Stimulated activated CD4-positive, alpha-beta T cell treated with anti-CD3 and anti-CD28 coated beads, Interleukin-4, amount 100 ng/mL, for 4 hours (primary cell): ENCODE measurements at places on chromosomes 7 and 10.

DNA sequence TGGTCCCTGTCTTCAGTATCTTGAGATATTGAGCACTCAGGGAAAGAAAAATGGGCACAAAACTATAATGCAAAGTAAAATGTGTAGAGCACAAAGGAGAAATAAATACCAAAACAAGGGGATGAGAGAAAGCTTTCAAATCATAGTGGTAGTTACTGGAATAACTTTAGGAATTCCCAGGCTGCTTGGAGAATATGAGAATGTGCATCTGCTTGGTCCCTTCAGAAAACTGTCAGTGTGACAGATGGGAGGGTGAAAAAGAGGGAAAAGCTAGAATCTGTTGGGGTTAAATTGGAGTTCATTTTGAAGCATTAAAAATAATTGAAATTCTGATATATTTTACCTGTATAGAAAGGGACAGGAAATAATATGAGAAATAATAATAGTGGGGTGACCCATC is 15.3 kb downstream of the ST7 start:
- no peak for DNase-seq

DNA sequence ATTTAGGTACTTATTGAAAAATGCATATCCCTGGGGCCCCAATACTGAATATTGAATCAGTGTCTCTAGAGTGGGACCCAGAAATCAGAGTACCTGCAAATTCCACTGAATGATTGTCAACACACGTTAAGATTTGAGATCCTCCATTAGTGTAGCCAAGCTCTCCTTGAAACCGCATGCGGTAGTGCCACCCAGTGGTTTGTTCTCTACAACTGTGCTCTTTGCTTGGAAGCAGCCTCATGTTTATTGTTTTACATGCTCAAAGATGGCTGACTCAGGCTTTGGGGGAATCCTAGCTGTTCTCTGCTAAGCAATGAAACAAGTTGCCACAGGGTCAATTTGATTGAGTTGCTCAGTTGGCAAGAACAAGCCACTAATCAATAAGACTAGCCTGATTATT is 340.2 kb upstream of the CELF2 start:
- no peak for DNase-seq

DNA sequence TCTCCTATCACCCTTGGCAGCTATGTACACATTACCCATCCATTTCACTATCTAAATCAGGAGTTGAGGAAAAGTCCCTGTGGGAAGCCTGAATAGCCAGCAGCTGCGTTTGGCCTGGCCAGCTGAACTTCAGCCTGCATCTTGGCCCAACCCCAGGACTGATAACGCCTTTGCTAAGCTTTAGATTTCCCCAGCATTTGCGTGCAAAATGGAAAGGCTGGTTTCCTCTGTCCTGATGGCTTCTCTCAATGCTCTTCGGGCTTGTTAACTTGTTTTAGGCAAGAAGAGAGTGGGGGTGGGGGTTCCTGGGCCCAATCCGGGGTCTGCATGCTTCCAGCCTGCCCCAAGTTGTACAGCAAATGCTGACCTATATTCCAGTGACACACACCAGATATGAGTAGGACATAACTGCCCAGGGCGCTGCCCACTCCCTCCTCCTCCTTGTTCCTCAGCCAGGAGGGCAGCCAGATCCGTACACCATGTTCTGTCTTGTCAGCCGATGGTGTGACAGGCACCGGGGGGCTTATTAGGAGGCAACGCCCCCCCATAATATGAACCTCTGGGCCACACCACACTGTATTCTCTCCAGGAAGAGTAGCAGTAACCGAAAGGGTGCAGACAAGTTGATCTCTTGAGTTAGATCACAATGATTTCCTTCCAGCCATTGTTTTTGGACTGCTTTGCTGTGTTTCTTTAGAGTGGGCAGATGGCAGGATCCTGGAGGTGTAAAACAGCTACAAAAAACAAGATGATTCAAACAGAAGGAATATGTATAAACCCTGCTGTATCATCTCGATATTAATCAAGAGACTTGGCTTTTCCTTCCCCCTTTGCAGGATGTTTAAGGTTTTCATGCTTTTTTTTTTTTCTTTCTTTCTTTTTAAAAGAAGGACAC is 339.0 kb downstream of the RNLS start:
- no peak for DNase-seq

DNA sequence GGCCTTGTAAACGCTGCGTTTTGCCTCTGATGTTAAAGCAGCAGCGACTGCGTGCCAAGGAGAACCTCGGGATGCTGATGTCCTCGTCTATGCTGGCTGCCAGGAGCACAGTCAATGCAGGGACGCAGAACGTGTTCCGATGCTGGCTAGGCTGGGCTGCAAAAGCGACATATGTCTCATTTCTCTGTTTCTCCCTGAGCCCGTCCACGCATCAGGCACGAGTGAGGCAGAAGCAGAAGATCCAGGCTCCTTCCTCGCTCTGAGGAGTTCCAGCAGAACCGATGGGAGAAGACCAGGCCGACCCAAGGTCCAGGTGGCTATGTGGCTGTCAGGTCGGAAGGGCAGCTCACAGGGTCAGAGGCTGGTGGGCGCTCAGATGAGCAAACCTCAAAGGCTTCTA is 3.7 kb upstream of the FOXL3 start:
- DNase-seq, result no peak

DNA sequence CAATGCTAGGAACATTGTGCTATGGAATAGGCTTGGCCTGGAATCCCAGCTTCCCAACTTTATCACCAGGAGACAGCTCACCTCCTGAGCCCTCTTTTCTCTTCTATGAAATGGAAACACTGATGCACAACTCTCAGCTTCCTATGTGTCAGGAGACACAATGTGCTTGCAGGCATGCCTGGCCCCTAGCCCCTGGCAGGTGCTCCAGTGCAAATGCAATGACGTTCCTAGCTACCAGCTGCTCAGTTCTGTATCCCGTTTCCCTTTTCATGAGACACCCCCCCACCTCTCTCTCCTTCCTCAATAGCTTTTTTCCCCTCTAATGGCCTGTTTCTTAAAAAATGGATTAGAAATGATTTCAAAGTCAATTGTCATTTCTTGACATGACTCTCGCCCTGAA is 30.7 kb downstream of the HABP2 start:
- no peak for DNase-seq

GRCh38 chr10:79608505-79609375 is 2.0 kb upstream of the SFTPA1 start:
- DNase-seq, result no peak

GRCh38 chr10:63637901-63638327 is 116.7 kb downstream of the REEP3 start:
- DNase-seq, result no peak

DNA sequence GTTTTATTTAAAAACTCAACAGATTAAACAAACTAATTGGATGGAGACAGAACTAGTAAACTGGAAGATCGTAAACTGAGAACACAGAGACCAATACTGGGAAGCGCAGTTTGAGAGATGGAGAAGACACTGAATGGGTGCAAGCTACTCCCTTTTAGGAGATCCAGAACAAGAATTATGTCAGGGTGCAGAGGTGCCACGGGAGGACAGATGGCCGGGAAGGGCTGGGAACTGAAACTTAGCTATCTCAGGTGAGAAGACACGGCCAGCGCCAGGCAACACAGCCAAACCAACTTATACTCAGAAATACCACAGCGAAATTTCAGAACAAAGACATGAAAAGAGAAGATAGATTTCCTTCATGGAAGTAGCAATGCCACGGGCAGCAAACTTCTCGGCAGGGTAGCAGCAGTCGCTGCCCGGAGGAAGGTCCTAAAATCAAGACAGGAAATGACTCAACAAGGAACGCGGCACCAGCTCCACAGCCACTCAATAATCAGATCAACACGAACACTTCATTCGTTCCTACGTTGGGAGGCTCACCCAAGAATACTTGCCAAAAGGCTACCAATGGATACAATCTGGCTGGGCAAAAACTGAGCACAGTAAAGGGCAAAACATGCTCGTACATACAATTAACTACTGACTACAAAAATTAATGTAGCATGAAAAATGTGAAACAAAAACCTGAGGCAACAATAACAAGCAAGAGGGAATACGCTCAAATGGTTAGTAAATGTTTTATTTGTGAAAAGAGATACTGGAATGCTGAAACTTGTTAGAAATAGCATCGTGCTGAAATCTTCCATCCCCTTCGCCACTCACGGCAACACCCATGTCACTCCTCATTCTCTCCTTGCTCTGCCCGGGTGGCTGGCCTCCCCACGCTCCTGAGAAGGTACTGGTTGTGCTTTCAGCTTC is 2.2 kb upstream of the LRRC27 start:
- peak; percentile 31 for DNase-seq

DNA sequence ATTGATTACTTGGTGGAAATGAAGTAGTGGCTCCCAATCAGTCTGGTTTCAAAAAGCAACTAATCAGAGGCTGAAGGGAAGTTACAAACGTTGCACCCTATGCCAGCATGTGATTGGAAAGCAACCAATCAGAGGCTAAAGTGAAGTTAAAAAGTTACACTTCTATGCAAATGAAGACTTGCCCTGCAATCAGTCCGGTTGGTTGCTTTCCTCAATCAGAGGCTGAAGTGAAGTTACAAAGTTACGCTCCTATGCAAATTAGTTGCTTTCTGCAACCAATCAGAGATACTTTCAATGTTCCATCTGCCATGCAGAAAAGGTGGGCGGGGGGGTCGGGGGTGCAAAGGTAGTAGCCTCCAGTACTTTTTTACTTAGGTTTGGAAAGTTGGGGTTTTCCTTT is 1077.1 kb downstream of the TYW1 start:
- no peak for DNase-seq
